ENCODE measurements at places on chromosomes 4 and X.
A peak's percentile ranks its signal among the peaks of the same experiment; 100 is the strongest.

GRCh38 chr4:25308761-25309160 is 3.8 kb upstream of the ZCCHC4 start:
- no peak for DNase-seq

- DNase-seq: no peak
Measured at GRCh38 chr4:141676087-141676670, 39.8 kb downstream of the IL15 start.

DNA sequence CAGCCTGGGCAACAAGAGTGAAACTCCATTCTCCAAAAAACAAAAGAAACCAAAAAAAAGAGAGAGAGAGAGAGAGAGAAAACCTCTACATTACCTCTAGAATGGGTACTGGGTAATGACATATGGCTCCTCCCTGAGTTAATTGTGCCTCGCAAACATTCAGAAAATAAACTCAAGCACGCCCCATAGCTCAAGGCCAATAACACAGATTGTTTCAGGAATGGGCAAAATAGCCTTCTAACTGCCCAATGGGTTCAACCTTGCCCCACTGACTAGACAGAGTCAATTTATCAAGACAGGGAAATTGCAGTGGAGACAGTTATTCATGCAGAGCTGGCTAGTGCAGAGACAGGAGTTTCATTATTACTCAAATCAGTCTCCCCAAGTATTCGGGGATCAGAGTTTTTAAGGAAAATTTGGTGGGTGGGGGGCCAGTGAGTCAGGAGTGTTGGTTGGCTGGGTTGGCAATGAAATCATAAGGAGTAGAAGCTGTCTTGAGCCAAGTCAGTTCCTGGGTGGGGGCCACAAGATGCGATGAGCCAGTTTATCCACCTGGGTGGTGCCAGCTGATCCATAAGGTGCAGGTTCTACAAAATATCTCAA is 25.1 kb downstream of the NIPAL1 start:
- no peak for DNase-seq

GRCh38 chr4:10003666-10004065 is 17.6 kb downstream of the SLC2A9 start:
- no peak for DNase-seq

- no peak for DNase-seq
Measured at GRCh38 chrX:33543757-33544156, 332.4 kb upstream of the DMD start.

GRCh38 chr4:8310306-8310705 is 40.8 kb downstream of the HTRA3 start:
- peak; percentile 32 for DNase-seq

All from suprapubic skin (tissue), 4 donors.